ENCODE measurements at places on chromosomes 2 and 18.

- DNase-seq, result no peak
These were observed 142.7 kb downstream of the CYP26B1 start for GRCh38 chr2:72004976-72005375.

DNA sequence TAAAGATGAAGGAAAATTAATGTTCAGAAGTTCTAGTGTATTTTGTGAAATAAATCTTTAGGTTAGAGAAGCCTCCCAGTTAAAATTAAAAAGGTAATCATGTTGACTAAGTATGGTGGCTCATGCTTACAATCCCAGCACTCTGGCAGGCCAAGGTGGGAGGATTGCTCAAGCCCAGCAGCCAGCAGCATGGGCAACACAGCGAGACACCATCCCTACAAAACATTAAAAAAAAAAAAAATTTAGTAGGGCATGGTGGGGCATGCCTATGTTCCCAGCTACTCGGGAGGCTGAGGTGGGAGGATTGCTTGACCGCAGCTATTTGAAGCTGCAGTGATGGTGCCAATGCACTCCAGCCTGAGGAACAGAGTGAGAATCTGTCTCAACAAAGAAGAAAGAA is 17.9 kb downstream of the XPO1 start:
- no peak for DNase-seq

GRCh38 chr18:25787276-25787675 is 303.1 kb downstream of the SS18 start:
- DNase-seq, result no peak

GRCh38 chr2:242041816-242042215 is 172.3 kb downstream of the RTP5 start:
- DNase-seq, result no peak

GRCh38 chr2:188333751-188334524 is 42.3 kb downstream of the GULP1 start:
- DNase-seq, result no peak
